ENCODE measurements at places on chromosomes 7 and 10.
A peak's percentile ranks its signal among the peaks of the same experiment; 100 is the strongest.

GRCh38 chr10:3350205-3350604, 177.6 kb upstream of the PITRM1 start:
- DNase-seq, result no peak

- no peak for DNase-seq
These were observed 30.3 kb downstream of the C1GALT1 start for GRCh38 chr7:7212612-7213011.

DNA sequence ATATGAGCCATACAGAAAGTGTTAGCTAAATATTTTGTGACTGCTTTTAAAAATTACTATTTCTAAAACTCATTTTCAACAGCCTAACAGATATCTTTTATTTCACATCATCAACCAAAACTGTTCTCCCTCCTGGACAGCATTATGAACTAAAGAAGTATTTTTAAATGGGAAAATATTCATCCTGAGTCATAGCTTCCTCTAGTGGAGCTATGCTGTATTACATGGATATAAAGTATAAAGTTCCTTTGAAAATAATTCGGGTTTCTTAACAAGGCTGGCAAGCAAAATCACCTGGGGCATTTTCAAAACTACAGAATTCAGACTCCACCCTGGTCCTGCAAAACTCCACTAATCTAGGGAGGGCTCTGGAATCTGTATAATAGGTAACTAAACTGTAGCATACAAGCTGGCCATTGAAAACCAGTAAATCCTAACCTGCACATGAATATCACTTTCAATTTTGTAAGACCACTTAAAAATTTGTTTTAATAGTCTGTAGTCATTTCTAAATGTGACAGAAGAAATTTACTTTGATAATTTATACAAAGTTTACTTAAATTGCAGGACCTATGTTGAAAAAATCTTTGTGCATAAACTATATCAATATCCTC, 53.5 kb downstream of the SCIN start:
- DNase-seq, result peak; percentile 26

DNA sequence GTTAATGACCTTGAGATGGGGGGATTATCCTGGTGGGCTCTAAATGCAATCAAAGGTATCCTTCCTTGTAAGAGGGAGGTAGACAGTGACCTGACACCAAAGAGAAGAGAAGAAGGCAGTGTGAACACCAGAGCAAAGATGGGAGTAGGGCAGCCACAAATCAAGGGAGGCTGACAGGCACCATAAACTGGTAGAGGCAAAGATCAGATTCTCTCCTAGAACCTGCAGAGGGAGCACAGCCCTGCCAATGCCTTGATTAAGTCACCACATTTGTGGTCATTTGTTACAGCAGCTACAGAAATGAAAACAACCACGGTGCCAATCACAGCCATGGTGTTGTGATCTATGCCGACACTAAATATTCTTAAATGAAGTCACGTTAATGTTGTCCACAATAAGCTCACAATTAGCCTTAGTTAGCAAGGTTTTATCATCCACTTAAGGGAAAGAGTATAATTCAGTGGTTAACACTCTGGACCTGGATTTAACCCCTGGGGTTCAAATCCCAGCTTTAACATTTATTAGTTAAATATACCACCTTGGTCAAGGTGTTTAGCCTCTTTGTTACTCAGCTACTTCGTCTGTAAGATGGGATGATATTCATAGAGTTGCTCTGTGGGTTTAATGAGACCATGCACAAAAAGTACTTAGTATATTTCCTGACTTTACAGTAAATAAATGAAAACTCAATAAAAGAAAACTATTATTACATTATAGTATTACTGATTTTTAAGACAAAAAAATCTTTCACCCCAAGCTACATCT, 70.8 kb downstream of the SGMS1 start:
- peak; percentile 25 for DNase-seq

- DNase-seq, result no peak
These were observed 1.2 kb upstream of the ARPC1B start for GRCh38 chr7:99373091-99374066.

- DNase-seq, result peak; percentile 2
These were observed 350 bp upstream of the ZNF37A start for GRCh38 chr10:38093816-38094157.

All from fibroblast of skin of abdomen (primary cell).